ENCODE measurements at places on chromosomes 6 and 20. TPM values are rescaled to one million over a fixed set of nuclear protein-coding genes. Genes with fewer than 3 reads are reported as not detected.

DNA sequence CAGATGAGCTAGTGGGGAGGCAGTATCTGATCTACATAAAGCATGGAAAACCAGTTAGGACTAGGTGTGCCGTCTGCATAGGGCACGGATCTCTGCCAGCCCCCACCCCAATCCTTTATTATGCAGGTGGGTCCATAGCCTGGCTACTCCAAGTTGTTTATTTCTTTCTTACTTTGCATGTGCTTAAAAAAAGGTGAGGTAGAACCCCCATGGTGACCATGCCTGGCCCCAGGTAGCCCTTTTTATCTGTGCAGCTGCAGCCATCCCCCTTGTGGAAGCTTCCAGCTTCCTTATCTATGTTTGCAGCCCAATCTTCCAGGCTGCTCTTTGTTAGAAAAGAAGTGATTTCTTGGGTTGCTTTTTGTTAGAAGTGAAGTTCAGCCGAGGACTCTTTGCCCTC, 9.0 kb upstream of the TREM2 start:
- no peak for DNase-seq

DNA sequence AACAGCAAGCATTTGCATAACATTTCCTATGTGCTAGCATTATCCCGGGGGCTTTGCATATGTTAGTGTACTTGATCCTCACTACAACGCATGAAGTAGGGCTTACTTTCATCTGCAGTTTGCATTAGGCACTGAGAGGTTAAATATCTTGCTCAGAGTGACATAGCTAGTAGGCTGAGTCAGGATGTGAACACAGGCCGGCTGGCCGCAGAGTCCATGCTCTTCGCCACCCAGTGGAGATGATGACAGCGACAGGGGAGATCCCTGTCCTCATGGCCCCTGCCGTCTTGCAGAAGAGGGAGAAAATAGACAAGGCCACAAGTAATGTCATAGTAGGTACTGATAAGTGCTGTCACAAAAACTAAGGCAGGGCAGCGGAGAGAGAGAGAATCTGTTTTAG, 46.9 kb downstream of the LYRM4 start:
- no peak for DNase-seq

The NKX2-4 gene
- total RNA-seq, result not detected

DNA sequence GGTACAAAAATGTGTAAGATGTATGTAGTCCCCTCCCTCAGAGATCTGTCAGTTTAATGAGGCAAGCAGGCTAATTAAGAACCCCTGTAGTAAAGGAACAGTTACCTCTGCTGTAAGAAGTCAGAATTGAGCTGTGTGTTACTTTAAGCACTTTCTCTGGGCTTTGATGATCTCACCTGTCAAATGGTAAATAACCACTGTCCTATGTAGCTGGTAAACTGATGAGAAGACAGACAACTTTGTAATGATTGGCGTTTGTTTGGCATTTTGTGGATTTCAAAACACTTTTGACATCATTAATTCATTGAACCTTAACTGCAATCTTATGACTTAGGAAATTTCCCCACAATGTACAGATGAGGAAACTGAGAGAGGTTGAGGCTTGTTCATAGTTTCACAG, 55.7 kb downstream of the RALY start:
- no peak for DNase-seq

DNA sequence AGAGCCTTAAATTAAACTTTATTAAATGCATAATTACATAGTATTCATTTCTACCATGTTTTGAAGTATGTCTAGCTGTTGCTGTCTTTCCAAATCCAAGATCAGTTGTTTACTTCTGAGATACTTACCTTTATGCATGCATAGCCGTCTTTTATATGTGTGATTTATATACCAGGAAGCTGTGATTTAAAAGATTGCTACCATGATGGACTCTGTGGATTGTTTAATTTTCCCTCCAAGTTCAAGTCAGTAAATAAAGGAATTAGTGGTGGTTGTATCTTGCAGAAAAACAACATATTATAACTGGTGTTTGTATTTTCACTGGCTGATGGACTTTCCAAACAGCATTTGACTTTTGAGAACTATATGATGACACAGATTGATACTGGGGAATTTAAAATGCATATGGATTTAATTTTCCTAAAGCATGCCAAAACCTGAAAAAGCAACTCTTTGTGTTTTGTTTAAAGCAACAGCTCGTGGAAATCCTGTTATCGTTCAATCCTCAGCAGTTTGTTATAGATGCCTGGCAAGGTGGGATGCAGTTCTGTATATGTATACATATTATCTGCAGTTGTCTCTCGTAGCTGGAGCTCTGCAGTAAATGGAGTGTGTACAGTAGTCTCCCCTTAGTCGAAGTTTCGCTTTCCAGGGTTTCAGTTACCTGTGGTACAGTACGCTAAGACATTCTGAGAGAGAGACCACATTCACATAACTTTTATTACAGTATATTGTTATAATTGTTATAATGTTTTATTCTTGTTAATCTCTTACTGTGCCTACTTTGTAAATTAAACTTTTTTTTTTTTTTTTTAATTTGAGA, 77.1 kb downstream of the CBFA2T2 start:
- no peak for DNase-seq

Measured in activated naive CD4-positive, alpha-beta T cell treated with anti-CD3 and anti-CD28 coated beads for 36 hours (primary cell).